ENCODE measurements at places on chromosomes 7 and 10. TPM values are rescaled to one million over a fixed set of nuclear protein-coding genes. Genes with fewer than 3 reads are reported as not detected.

DNA sequence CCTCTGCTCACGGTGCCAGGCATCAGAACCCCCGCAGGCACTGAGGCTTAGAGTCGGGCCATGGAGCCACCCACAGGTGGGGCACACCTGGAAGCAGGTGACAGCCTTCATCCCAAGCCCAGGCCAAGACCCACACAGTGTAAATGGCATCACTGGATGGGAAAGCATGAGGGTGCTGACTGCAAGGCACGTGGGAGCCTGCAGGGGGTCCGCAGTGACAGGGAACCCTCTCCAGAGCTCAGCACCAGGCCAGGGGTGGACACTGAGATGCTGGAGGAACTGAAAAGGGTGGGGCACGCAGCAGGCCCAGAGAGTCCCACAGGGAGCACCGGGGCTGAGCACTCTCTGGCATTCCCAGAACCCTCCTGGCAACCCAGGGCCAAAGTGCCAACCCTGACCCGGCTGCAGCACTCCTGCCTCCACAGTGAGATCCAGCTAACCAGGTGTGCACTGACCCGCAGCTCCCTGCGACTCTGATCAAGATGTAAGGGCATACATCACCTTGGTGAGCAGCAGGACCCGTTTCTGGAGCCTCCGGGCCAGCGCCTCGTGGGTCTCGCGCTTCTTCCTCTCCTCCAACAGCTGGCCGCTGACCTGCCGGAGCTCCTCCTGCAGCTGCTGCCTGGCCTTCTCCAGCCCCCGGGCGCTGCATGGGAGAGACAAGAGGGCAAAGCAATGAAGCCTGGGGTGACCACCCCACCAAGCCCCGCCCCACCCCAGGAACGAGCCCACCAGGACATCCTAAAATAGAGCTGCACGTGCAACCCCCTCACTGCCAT is 163.9 kb downstream of the MAD1L1 start:
- no peak for DNase-seq

DNA sequence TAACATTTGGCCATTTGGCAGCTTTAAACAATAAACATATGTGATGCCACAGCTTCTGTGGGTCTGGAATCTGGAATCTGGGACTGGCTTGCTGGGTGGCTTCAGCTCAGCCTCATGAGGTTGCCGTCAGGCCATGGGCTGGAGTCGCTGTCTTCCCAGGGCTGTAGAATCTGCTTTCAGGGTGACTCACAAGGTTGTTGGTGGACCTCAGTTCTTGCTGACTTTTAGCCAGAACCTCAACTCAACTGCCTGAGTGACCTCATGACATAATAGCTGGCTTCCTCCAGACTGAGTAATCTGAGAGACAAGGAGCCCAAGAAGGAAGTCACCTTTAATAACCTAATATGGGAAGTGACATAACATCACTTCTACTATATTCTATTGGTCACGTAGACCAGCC is 44.6 kb upstream of the TSPAN13 start:
- DNase-seq = peak; percentile 55

ARF5 gene
- total RNA-seq = 155 TPM

DNA sequence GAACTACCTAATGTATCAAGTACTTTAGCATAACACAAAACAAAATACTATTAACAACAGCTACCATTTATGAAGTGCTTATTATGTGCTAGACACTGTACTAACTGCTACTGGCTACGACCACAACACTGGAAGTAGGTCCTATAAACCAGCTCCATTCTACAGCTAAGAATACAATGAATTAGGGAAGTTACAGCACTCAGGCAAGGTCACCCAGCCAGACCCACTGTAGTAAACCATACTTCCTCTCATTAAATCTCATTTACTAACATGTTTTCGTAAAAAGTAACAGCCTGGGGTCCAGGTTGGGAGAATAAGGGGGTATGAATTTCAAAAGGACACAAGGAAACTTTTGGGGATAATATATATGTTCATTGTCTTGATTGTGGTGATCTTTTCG is 25.4 kb downstream of the NAPEPLD start:
- DNase-seq = no peak

ADGRA1 gene
- 0.05 TPM for total RNA-seq

Measured in Panc1 (cell line).